ENCODE measurements at places on chromosomes 2 and 18. TPM values are rescaled to one million over a fixed set of nuclear protein-coding genes. Genes with fewer than 3 reads are reported as not detected.

Gene NFATC1
- 39.2 TPM for total RNA-seq

Gene TET3
- total RNA-seq = 9.5 TPM

Gene SCYGR8
- total RNA-seq = not detected

Gene INHBB
- 21.9 TPM for total RNA-seq

Gene VWC2L
- total RNA-seq = not detected

Gene STAT4
- 3.8 TPM for total RNA-seq

Gene SLC23A3
- total RNA-seq = 3.5 TPM

Gene STK11IP
- total RNA-seq = 18.5 TPM

Gene UGT1A5
- not detected for total RNA-seq

Gene KCNG3
- total RNA-seq = 0.24 TPM

Gene IDH1
- 46.4 TPM for total RNA-seq

Gene LYPD1
- 1.2 TPM for total RNA-seq

Gene LPIN1
- 32.8 TPM for total RNA-seq

Gene L3MBTL4
- total RNA-seq = 4.2 TPM

Gene MYO7B
- total RNA-seq = 2.0 TPM

Gene C2orf66
- total RNA-seq = 0.19 TPM

Gene IL18R1
- 8.0 TPM for total RNA-seq

Gene GRP
- not detected for total RNA-seq

Gene TRIM54
- total RNA-seq = 0.39 TPM

Gene CCDC178
- 0.42 TPM for total RNA-seq

Gene RTP5
- not detected for total RNA-seq

Gene CDK5R2
- total RNA-seq = not detected

Gene DUSP19
- 7.1 TPM for total RNA-seq

Gene FOXD4L1
- 0.16 TPM for total RNA-seq

Gene GPR45
- not detected for total RNA-seq

Gene PLCL1
- 14.8 TPM for total RNA-seq

Gene CD302
- 65.6 TPM for total RNA-seq

Gene SIGLEC15
- 0.91 TPM for total RNA-seq

Gene SERPINB7
- not detected for total RNA-seq

Gene SLC19A3
- 2.8 TPM for total RNA-seq

Gene IL1B
- 9.3 TPM for total RNA-seq

Gene AQP12B
- not detected for total RNA-seq

Gene GRB14
- total RNA-seq = 5.1 TPM

Gene KIF5C
- total RNA-seq = 3.4 TPM

Gene PARD3B
- total RNA-seq = 36.7 TPM

Gene GDF7
- total RNA-seq = 15.9 TPM

Gene ELOA2
- not detected for total RNA-seq

Gene SLC4A3
- 5.4 TPM for total RNA-seq

Gene TWIST2
- 16.4 TPM for total RNA-seq

Gene ASB18
- total RNA-seq = not detected

Gene CBLN2
- 0.49 TPM for total RNA-seq

Gene RPRM
- 0.23 TPM for total RNA-seq

Gene KCNE4
- 21.5 TPM for total RNA-seq

Gene ZNF385B
- 4.6 TPM for total RNA-seq

Gene SKA1
- total RNA-seq = 0.52 TPM

Gene CHRNG
- not detected for total RNA-seq

Gene CGREF1
- 8.1 TPM for total RNA-seq

Gene VIT
- 10.0 TPM for total RNA-seq

Gene HOXD13
- not detected for total RNA-seq

Gene RBKS
- total RNA-seq = 4.7 TPM

Gene KIF1A
- 0.78 TPM for total RNA-seq

Gene PRKAG3
- total RNA-seq = 1.0 TPM

Gene MYO3B
- 0.32 TPM for total RNA-seq

Gene TTC39C
- total RNA-seq = 21.2 TPM

Gene AQP12A
- total RNA-seq = not detected

Gene RUFY4
- total RNA-seq = 0.45 TPM

Gene DOCK10
- total RNA-seq = 81.8 TPM

All from aorta (tissue), 5 donors.